ENCODE measurements at places on chromosomes 13 and 19.

GRCh38 chr13:61413572-61414535, 1.8 kb downstream of the PCDH20 start:
- peaks cover 18% of the 10 kb centered on the region for H3K27me3 ChIP-seq
- no peaks in the 10 kb centered on the region for H3K36me3 ChIP-seq
- no peak overlapping the region for H3K27ac ChIP-seq
- H3K4me1 ChIP-seq, result peaks cover 19% of the 10 kb centered on the region

DNA sequence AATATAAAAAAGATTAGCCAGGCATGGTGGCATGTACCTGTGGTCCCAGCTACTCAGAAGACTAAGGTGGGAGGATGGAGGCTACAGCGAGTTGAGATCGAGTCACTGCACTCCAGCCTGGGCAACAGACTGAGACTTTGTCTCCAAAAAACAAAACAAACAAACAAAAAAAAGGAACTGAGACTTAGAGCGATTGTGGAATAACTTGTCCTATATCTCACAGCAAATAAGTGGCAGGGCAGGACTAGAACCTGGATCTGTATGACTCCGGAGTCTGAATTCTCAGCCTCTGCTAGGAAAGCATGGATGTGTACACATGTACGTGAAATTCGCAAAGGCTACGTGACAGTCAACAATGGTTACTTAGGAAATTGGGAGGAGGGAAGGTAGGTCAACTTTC, 20.1 kb downstream of the KRTDAP start:
- H3K27ac ChIP-seq, result no peak overlapping the region
- DNase-seq, result no peak
- H3K4me1 ChIP-seq, result no peaks in the 10 kb centered on the region
- H3K27me3 ChIP-seq, result no peaks in the 10 kb centered on the region
- no peak overlapping the region for H3K4me3 ChIP-seq

DNA sequence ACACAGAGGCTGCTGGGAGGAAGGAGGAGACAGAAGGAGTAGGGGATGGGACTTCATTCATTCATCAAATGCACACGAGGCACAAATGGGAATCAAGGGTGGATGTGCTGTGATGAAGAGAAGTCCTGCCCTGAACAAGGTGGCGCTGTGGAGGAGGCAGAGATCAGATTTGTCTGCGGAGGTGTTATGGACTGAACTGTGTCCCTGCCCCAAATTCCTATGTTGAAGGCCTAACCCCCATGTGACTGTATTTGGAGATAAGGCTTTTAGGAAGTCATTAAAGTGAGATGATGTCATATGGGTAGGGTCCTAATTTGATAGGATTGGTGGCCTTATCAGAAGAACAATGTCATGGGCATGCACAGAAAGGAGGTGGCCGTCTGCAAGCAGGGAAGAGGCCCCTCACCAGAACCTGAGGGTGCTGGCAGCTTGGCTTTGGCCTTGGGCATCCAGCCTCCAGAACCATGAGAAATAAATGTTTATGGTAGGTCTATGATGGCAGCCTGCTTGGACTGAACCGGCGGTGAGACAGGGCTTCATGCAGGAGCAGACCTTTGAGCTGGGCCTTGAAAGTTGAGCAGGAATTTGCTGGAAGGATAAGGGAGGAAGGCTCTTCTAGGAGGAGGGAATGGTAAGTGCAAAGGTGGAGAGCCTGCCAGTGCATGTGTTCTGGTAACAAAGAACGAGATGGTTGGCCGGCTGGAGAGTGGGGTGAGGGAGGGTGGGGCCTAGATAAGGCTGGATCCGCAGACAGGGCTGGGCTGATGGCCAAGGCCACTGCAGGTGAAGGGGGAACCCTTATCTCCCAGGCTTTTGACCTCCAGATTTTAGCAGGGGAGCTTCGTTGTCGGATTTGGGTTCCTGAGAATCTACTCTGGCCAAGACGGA, 2.7 kb upstream of the CEBPA start:
- H3K27me3 ChIP-seq, result peaks cover 36% of the 10 kb centered on the region
- no peak overlapping the region for H3K27ac ChIP-seq
- no peak overlapping the region for H3K4me3 ChIP-seq
- DNase-seq, result no peak

DNA sequence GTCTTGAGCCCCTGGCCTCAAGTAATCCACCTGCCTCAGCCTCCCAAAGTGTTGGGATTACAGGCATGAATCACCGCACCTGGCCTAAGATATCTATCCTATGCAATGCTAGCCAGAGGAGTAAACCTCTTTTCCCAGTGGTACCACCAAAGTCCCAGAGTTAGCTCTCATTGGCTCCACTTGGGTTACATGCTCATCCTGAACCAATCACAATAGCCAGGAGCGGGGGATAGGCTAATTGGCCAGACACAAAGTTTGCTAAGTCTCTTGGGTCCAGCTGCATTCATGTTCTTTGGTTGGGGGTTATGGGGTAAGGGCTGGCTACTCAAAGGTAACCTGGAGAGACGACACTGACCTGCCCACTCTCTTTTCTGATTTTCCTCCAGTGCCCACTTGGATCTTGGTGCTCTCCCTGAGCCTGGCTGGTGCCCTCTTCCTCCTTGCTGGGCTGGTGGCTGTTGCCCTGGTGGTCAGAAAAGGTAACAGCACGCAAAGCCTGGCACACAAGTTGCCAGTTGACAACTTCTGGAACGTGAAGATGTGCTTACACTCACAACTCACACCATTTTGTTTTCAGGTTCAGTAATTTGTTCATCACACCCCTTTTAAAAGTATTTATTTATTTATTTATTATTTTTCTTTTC, 7.8 kb downstream of the C19orf38 start:
- H3K27ac ChIP-seq, result no peak overlapping the region
- no peaks in the 10 kb centered on the region for H3K36me3 ChIP-seq
- H3K27me3 ChIP-seq, result no peaks in the 10 kb centered on the region
- no peak for DNase-seq
- H3K4me3 ChIP-seq, result no peak overlapping the region

DNA sequence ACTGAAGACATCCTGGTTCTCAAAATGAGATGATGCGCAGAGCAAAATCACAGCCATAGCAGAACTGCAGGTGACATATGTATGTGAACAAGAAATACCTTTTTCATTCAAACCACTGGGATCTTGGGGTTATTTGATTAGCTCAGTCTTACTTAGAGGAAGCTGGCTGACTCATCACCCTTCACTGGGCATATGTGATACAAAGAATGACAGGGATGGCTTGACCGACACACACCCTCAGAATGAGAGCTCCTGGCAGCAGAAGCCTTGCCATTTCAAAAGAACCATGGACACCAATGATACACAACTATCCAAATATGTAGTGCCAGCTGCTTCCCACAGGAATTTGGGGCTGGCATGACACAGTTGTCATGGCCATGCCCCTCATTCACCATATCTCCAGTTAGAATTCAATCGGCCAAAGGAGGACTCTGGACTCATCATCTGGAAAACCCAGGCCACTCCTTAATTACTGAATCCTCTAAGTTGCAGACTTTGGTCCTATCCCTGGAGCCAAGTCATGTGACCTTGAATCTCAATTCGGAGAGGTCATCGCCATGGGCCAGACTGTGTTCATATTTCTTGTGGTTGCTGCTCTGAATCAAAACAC, 115.8 kb downstream of the KATNAL1 start:
- peaks cover 9% of the 10 kb centered on the region for H3K4me1 ChIP-seq
- no peak for DNase-seq
- H3K36me3 ChIP-seq, result no peaks in the 10 kb centered on the region
- H3K27me3 ChIP-seq, result no peaks in the 10 kb centered on the region

GRCh38 chr19:38699647-38700349, 44.5 kb downstream of the CAPN12 start:
- H3K27me3 ChIP-seq, result no peaks in the 10 kb centered on the region
- peaks cover 68% of the 10 kb centered on the region for H3K4me1 ChIP-seq
- no peak overlapping the region for H3K4me3 ChIP-seq
- H3K36me3 ChIP-seq, result peaks cover 67% of the 10 kb centered on the region
- H3K27ac ChIP-seq, result no peak overlapping the region

DNA sequence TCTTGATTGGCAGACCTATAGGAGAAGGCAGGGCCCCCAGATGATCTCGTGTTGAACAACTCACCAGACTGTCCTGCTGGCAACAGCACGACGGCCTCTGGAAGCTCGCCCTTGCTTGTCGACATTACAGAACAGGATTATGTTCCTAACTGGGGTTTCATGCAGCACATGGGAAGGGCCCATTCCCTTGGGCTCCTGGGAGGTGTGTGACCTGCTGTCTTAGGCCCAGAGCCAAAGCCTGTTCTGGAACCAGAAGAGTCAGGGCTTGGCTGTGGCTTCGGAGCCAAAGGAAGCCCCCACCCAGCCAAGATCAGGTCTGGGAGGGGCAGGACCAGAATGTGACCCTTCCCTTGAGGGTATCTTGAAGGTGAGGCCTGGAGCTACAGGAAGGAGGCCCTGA, 36.9 kb downstream of the RGCC start:
- H3K4me3 ChIP-seq, result no peak overlapping the region
- H3K36me3 ChIP-seq, result no peaks in the 10 kb centered on the region
- no peak overlapping the region for H3K27ac ChIP-seq

Data from spinal cord (tissue), 10 donors.